COR-L47 (cell line): ENCODE measurements at places on chromosomes 13 and 19.

- DNase-seq: no peak
Observed at GRCh38 chr13:46315491-46316075, 71.5 kb downstream of the RUBCNL start.

- DNase-seq: no peak
Observed at GRCh38 chr13:100315522-100315921, 226.6 kb downstream of the PCCA start.

DNA sequence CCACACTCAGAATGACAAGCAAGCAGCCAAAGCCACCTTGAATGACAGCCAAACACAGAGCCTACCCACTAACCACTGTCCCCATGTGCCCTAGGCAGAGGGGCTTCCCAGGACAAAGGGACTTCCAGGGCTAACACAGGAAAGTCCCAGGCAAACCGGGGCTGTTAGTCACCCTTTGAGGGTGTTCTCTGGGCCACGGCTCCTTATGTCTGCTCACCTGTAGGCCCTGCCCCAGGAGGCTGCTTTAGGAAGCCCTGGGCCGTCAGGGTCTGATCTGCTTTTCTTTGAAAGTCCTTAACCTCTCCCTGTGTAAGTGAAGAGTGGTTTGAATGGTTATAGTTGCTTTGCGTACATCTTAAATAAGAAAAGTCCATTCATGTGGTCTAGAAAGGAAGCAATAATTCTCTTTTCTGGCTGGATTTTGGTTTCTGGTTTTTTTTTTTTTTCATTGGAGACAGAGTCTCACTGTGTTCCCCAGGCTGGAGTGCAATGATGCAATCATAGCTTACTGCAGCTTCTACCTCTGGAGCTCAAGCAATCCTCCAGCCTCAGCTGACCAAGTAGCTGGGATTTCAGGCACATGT is 161.4 kb downstream of the EFNB2 start:
- no peak for DNase-seq

DNA sequence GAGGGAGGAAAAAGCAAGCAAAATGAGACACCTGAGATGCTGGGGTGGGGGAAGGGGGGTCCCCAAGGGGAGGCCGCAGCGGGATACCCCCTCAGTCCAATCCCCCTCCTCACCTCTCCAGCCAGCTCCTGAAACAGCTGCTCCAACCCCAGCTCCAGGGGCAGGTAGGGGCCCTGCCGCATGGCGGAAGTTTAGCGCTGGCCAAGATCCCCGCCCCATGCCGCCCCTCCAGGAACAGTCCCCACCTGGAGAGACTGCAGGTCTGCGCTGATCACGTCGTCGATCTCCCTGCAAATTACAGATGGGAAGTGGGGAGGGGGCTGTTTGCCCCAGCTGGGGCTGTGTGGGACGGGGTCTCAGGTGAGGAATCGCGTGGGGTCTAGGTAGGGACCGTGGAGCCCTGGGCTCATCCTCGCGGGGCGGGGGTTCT is 9.0 kb downstream of the CAPN12 start:
- no peak for DNase-seq

- no peak for DNase-seq
Observed at GRCh38 chr19:958967-959855, 24.9 kb upstream of the WDR18 start.

GRCh38 chr19:12453495-12453894 is 12.7 kb upstream of the ZNF443 start:
- DNase-seq: no peak

- no peak for DNase-seq
Observed at GRCh38 chr13:20161275-20161950, 561 bp upstream of the GJA3 start.

DNA sequence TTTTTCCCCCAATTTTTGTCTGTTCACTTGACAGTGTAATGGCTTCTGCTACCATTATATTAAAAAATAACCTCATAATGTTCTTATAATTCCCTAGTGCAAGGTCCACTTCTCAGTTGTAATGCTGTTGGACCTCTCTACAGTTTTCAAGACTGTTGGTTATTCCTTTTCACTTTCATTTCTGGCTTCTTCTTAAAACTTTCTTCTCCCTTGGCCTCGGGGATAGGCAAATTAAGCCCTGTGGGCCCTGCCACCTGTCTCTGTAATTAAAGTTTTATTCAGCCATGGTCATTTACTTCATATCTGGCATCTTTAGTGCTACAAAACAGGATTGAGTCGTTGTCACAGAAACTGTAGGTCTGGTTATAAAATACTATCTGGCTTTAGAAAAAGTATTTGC is 313.5 kb downstream of the KLF12 start:
- no peak for DNase-seq

- DNase-seq: peak; percentile 52
Observed at GRCh38 chr19:50333235-50333736, 4.1 kb upstream of the KCNC3 start.

- no peak for DNase-seq
Observed at GRCh38 chr13:114005206-114005724, 31.4 kb upstream of the C13orf46 start.

DNA sequence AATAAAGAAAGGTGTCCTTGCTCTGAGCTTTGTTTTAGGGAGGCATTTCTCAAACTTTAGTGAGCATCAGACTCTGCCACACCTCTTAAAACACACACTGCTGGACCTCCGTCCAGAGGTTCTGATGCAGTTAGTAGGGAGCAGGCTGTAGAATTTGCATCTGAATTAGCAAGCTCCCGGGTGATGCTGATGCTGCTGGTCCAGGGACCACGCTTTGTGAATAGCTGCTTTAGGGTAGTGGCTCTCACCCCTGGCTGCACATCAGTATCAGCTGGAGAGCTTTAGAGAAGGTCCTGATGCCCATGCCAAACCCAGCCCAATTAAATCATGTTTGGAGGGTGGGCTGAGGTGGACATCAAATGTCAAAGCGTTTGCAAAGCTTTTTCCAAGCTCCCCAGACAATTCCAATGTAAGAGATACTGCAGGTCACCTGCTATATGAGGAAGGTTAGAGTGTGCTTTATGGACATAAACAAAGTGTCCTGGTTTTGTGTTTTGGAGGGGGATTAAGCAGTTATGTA is 3.6 kb downstream of the HTR2A start:
- DNase-seq: no peak

DNA sequence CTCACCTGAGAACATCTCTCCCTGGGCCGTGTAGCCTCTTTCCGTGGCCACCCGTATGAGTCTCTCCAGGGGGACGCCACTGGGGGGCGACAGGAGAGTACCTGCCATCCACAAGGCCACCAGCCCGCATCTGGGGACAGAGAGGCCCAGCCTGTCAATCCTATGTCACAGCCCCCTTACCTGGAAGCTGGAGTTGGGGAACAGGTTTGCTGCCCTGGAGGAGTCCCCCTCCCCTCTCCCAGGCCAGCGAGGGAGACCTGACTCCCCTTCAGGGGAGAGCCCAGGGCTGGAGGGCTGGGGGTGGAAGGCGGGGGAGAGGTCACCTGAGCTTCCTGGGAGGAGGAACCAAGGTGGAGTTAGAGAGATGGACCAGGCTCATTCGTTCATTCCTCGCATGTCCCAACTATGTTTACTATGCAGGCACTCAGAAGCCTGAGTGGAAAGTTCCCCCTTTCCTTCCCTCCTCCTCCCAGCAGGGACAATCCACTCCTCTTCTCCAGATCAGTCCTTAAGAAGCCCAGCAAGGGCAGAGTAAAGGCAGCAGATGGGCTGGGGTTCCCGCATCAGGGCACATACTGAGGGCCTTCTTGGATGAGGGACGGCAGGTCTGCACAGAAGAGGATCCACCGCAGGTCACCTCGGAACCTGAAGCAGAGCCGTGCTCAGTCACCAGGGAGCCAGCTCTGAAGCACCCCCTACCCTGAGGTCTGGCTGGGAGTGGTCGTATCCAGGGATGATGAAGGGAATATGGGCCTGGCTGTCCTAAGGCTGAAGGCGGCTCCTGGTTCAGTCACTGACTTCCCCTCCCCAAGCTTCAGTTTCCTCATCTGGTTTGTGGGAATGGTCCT is 5.5 kb downstream of the ACTMAP start:
- DNase-seq: no peak

- DNase-seq: no peak
Observed at GRCh38 chr19:31301306-31301980, 47.8 kb downstream of the TSHZ3 start.

GRCh38 chr13:48527955-48528354 is 4.9 kb downstream of the RCBTB2 start:
- no peak for DNase-seq

DNA sequence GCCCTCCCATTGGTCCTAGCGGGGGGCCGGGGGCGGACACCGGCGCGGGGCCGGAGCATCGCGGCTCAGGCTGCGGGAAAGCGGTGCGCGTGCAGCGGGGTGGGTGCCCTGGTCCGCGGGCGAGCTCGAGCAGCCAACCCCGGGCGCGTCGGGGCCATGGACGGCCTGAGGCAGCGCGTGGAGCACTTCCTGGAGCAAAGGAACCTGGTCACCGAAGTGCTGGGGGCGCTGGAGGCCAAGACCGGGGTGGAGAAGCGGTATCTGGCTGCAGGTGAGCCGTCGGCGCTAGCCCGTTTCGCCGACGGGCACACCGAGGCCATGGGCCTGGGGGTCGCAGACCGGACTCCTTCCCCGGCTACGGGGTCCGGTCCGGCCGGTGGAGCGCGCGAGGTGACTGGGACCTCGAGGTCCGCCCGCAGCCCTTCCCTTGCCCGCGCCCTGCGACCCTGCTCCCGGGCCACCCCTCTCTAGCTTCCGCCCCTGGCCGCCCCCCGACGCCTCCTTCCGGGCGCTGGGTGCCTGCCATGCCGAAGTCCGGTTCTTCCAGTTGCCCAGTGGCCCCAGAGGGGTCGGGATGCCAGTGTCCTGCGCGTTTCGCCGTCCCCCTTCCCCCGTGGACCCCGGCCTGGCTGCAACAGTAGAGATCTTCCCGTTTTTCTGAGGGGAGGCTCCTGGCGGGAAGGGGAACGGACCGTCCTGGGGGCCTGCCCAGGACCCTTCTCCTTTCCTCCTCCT is at the start of gene REEP6:
Gene REEP6, plus strand, starts transcription at position 68 of the 735 bp plus-strand sequence. Its CDS starts 89 bp downstream, at position 157.
- DNase-seq: no peak

GRCh38 chr19:13958043-13958442 is 5.7 kb downstream of the DCAF15 start:
- no peak for DNase-seq

GRCh38 chr19:8397271-8397670 is 7.1 kb downstream of the RAB11B start:
- no peak for DNase-seq

GRCh38 chr13:27960362-27961226 is 8.5 kb downstream of the CDX2 start:
- peak; percentile 54 for DNase-seq

DNA sequence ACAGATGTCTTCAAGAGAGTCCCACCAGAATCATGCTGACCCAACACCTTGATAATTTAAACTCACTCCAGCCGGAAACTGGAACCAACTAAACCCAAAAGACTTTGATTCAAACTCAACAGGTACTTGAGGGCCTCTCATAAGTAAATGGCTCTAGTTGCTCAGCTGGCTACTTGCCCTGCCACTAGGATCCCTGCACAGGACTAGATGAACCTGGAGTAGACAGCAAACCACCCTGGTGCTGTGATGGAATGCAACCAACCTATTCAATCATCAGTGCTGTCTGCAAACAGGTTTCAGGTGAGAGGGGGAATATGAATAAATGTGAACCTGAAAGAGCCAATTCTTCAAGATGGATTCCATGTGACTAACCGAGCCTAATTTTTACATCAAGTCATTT is 216.3 kb downstream of the KATNAL1 start:
- no peak for DNase-seq

- DNase-seq: no peak
Observed at GRCh38 chr19:50654882-50655281, 5.6 kb downstream of the C19orf81 start.

DNA sequence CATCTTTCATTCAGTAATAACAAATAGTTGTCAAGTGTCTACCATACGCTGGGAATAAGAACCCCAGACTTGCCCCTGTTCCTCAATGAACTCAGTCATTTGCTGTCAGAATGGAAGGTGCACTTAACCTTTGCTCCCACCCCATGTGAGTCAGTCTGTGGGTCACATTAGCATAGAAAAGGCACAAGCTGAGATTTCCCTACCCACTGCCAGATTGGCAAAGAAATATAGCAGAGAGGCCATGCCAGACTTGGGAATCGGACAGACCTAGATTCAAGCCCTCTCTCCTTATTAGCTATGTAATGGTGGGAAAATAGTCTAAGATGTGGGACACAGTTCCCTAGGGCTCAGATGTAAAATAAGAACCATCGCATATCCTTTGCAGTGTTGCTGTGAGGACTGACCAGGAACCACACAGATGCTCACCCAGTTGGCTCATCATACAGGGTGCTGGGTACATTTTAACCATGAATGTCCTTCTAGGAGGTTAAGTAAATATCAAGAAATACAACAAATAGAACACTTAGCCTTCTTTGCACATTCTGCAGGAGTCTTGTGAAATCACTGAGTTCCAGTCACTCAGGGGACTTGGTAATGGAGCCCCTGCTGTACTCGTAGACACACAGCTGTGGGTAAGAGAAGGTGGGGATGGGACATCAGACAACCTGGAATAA is 218.2 kb downstream of the FGF14 start:
- no peak for DNase-seq

DNA sequence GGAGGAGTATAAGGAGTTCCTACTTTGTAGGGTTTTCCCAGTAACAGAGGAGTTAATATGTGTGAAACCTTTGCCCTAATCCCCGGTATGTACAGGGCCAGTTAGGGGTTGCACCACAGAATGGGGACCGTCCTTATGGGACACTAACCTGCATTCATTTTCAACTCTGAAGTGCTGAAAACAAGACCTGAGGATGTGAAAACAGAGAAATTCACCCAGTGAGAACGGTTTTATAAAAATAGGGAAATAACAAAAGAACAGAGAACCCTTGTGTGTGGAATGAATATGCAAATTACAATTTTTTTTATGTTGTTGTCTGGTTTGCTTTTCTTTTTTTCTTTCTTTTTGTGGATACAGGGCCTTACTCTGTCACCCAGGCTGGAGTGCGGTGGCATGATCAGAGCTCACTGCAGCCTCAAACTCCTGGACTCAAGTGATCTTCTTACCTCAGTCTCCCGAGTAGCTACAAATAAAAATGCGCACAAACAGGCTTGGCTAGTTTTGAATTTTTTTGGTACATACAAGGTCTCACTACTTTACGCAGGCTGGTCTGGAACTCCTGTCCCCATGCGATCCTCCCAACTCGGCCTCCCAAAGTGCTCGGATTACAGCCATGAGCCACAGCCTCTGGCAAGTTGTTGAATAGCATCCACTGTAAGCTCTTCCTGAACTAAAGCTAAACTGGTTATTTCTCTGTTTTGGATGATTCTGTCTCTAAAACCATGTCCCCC is 10.6 kb downstream of the CLC start:
- no peak for DNase-seq

DNA sequence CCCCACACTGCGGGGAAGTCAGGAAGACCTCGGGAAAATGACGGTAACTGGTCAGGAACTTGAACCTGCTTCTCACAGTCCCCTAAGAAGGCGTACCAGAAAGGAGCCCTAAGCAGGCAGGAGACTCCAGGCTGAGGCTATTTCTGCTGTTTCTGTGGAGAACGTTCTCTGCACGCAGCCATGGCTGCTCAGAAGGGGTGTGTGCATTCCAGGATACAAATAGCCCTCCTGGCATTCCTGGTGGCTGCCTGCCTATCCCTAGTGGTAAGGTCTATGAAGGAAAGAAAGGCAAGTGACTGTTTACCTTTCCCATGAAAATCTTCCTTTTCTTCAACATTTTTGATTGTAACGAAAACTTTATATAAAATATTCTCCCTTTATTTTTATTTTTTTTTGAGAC is 2.5 kb downstream of the SGCG start:
- DNase-seq: no peak
